Bronchial epithelial cell (primary cell): ENCODE measurements at places on chromosomes 4 and X.
A peak's percentile ranks its signal among the peaks of the same experiment; 100 is the strongest.

- no peak for DNase-seq
Observed at GRCh38 chr4:98210281-98210680, 50.9 kb upstream of the RAP1GDS1 start.

- peak; percentile 54 for DNase-seq
Observed at GRCh38 chrX:8851231-8851886, 50.2 kb upstream of the FAM9A start.

- peak; percentile 76 for DNase-seq
Observed at GRCh38 chr4:103008875-103009729, 10.4 kb downstream of the SLC9B1 start.

DNA sequence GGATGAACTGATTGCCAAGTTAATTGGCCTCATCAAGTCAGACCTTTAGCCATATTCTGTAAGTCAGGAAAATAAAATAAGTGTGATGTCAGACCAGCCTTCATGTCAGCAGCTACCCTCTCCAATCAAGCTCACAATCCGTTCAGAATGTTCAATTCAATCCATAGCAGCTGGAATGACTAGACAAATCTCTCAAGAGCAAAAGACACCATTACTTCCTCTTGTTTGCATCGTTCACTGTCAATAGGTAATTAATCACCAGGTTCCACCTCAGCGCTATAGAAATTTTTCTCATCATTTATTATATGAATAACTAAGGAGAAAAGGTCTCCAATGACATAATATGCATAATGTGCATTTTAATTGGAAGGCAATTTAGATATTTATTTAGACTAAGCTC, 321.0 kb upstream of the GRIA3 start:
- no peak for DNase-seq

GRCh38 chr4:100721077-100721476, 203.3 kb upstream of the EMCN start:
- no peak for DNase-seq

- DNase-seq = no peak
Observed at GRCh38 chr4:112289407-112290253, 3.9 kb upstream of the TIFA start.

GRCh38 chrX:149513825-149514428, 8.8 kb upstream of the IDS start:
- DNase-seq = no peak

- DNase-seq = no peak
Observed at GRCh38 chr4:182688081-182688480, 229.1 kb downstream of the DCTD start.

DNA sequence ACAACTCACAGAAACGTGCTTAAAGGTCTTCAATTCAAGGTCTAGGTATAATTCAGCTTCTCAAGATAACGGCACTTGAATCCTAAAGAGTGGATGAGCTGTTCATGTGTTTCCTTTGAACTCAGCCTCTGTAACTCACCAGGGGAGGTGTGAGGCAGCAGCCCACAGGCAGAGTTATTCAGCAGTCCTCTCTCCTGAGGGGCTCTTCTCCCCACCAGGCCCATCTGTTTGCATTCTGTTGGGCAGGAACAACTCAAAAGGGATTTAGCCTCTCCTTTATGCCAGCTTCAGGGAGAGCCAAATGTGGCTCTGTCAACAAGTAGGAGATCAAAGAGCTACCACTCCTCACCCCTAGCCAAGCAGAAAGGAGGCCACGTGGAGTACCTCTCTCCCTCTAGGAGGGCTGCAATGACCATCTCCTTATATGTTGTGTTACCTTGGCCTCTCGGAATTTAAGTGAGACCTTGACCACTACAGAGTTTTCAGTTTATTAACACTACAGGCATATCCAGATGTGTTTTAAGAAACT, 151.2 kb downstream of the SPATA18 start:
- DNase-seq = no peak

DNA sequence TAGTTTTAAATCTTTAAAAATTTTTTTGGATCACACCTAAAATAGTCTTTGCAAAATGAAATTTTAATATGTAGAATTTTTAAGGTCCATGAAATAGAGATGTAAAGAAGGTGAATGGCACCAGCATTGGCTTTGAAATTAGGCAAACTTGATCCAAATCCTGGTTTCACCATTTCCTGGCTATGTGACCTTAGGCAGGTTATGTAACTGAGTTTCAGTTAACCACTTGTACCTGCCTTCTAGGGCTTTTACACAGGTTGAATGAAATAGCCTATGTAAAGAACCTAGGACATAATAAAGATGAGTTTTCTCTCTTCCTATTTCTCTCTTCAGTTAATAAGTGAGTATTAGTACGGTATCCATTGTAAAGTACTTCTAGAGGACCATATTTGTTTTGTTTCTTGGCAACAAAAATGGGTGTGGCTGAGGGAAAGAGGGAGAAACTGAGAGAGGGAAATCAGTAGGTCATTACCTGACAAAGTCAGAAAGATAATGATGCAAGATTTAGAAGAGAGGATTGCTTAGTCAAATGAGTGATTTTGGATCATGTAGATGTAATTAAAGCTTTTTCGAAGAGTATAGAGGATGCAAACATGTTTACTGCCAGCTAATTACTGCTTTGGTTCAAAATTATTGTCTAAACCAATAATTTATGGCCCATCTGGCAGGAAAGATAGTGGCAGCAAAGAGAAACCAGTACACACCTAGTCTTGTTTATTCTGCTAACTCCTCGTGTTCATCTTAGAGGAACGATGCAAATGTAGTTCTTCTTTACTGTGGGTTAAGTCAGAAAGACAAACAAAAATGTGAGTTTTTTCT, 81.9 kb downstream of the PDLIM5 start:
- DNase-seq = peak; percentile 63

GRCh38 chrX:38856670-38857265, 55.5 kb downstream of the MID1IP1 start:
- DNase-seq = no peak

DNA sequence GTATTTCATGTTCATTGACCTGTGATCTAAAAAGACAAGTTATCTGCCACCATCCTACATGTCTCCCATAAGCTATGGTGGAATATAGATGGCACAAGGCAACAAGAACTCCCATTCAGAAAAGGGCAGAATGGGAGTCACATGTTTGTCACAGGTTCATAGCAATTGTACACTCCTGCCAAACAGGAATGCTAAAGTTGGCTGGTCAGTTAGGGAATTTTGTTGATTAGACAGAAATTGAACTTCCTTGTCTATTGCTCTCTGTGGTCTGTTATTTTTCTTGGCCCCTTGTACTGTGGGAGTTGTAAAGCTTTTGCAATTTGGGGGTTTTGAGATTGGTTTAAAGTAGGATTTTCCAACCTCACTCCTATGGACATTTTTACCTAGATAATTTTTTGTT, 101.7 kb upstream of the SOD3 start:
- no peak for DNase-seq

DNA sequence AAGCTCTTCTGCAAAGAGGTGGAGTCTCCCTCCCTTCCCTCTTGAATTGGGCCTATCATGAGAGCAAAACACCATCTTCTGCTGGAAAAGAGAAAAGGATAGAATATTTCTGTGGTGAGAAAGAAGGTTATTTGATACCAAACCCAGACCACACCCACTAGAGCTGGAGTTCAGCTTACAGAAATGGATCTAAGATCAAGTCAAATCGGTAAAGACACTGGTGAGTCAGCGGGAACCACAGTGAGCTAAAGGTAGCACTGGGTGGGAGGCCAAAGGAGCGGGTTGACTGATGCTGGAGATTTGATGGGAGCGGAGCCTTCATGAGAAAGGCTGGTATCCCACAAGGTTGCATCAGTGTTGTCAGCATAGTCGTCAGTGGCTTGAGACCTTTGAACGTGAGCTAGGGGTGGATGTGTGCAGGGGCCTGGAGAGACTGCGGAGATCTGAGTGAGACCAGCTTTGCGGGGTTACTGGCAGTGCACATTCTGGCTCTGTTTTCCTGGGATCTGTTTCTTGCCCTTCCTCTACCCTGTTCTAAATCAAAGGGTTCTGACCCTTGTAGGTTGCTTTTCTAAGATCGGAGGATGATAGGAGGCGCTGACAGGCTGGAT, 106.4 kb upstream of the SCOC start:
- DNase-seq = peak; percentile 18

GRCh38 chrX:154712781-154713740, 37.8 kb downstream of the GAB3 start:
- DNase-seq = peak; percentile 73

GRCh38 chrX:9231491-9231890, 197.6 kb upstream of the FAM9B start:
- DNase-seq = peak; percentile 13
